ENCODE measurements at places on chromosomes 7 and 10.

DNA sequence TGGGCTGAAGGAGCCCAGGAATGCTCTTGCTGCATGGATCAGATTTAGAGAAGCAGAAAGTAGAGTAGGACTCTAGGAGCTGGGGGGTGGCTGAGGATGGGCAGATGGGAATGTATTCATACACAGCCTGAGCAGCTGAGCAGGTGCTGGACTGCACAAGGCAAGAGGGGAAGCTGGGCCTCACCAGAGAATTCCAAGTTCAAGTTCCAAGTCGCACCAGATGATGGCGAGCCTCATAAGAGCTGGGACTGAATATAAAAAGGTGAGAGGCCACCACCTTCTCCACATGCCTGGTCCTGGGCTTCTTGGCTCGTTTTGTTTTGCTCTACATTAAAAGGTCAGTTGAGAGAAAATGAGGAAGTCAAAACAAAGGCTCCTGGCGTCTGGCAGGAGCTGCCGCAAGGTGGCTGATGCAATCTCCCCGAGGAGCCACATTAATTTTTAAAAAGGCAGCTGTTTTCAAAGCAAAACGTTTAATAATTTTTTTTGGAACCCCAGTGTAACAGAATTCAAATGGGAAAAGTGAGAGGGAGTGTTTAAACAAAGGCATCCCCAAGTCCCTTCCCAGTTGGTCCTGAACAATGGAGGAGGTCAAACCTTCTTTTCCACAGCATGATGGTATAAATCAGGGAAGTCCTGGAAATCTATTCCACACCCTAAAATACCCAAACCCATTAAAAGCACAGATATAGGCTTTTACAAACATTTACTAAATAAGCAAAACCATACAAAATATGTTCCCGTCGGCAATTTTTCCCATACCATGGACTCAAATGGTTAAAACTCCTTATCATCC, 9.5 kb downstream of the CYREN start:
- no peaks in the 10 kb centered on the region for H3K27me3 ChIP-seq
- H3K4me3 ChIP-seq, result no peak overlapping the region
- H3K36me3 ChIP-seq, result peaks cover 25% of the 10 kb centered on the region

- no peaks in the 10 kb centered on the region for H3K36me3 ChIP-seq
- H3K4me3 ChIP-seq, result no peak overlapping the region
- H3K27me3 ChIP-seq, result no peaks in the 10 kb centered on the region
- DNase-seq, result no peak
- no peak overlapping the region for H3K27ac ChIP-seq
These were observed 1.9 kb upstream of the TAS2R39 start for GRCh38 chr7:143181349-143181748.

DNA sequence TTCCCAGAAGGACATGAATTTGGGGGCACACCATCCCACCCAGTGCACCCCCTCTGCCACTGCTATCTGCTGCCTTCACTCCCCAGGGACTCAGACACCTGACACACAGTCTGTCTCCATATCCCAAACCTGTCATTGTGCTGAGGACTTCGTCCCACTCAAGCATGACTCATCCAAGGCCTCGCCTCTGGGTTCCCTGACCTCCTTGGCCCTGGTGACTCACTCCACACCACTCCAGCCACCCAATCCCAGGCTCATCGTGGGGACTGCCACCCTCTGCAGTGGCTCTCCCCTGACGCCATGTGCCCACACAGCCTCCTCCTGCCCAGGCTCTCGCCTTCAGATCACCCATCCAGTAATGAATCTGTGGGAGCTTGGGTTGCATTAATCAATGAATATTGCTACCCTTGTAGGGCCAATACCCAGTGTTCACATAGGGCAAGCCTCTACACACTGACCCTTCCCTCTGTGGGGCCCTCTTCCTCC, 6.6 kb upstream of the INSIG1 start:
- no peaks in the 10 kb centered on the region for H3K27me3 ChIP-seq
- no peaks in the 10 kb centered on the region for H3K36me3 ChIP-seq
- DNase-seq, result no peak
- no peak overlapping the region for H3K4me3 ChIP-seq
- no peak overlapping the region for H3K27ac ChIP-seq

- H3K4me1 ChIP-seq, result no peaks in the 10 kb centered on the region
- H3K27ac ChIP-seq, result no peak overlapping the region
- H3K27me3 ChIP-seq, result no peaks in the 10 kb centered on the region
- no peak for DNase-seq
These were observed 49.5 kb upstream of the CAPZA2 start for GRCh38 chr7:116812860-116813259.

DNA sequence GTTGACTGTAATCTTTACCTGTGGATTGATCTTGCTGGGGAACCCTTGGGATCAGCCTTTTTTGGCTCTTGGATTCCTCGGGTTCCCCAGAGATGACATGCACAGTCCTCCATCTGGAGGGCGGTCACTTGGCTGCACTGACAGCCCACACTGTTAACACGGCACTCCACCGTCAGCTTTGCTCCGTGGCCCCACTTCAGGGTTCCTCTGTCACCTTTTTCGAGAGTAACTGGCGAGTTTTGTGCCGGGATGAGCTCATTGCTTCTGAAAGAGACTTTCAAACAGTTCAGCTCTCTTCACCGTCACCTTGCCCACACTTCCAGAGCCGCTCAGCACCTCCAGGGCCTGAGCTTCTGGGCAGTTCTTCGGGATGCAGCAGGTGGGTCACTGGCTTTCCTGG, 42.4 kb downstream of the PROSER2 start:
- no peaks in the 10 kb centered on the region for H3K27me3 ChIP-seq
- H3K27ac ChIP-seq, result no peak overlapping the region
- no peaks in the 10 kb centered on the region for H3K36me3 ChIP-seq
- H3K4me1 ChIP-seq, result peaks cover 12% of the 10 kb centered on the region

DNA sequence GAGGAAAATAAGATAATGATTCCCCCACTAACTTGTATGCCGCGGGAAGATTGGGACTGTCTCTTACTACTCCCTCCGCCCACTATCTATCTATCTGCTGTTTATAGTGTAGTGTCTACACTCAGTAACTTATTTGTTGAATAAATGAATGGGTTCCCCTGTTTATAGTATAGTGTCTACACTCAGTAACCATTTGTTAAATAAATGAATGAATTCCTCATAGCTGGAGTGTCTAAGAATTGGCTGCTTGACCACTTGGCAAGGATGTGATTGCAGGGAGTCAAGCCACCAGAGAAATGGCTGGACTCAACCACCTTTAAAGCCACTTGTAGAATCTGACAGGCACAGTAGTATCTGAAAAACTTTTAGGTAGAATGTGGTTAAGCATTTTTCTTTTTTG, 147.1 kb downstream of the TRIL start:
- H3K36me3 ChIP-seq, result peaks cover 5% of the 10 kb centered on the region
- H3K27ac ChIP-seq, result no peak overlapping the region
- H3K4me3 ChIP-seq, result no peak overlapping the region
- DNase-seq, result no peak
- H3K4me1 ChIP-seq, result peaks cover 43% of the 10 kb centered on the region
- no peaks in the 10 kb centered on the region for H3K27me3 ChIP-seq

GRCh38 chr10:77526868-77527617, 110.6 kb downstream of the KCNMA1 start:
- H3K4me3 ChIP-seq, result no peak overlapping the region
- no peaks in the 10 kb centered on the region for H3K36me3 ChIP-seq
- no peak overlapping the region for H3K27ac ChIP-seq
- H3K27me3 ChIP-seq, result no peaks in the 10 kb centered on the region
- no peaks in the 10 kb centered on the region for H3K4me1 ChIP-seq
- DNase-seq, result no peak

GRCh38 chr7:133134810-133135209, 52.9 kb upstream of the CHCHD3 start:
- no peak overlapping the region for H3K27ac ChIP-seq
- no peak overlapping the region for H3K4me3 ChIP-seq
- no peaks in the 10 kb centered on the region for H3K4me1 ChIP-seq
- no peaks in the 10 kb centered on the region for H3K36me3 ChIP-seq
- H3K27me3 ChIP-seq, result no peaks in the 10 kb centered on the region
- no peak for DNase-seq

DNA sequence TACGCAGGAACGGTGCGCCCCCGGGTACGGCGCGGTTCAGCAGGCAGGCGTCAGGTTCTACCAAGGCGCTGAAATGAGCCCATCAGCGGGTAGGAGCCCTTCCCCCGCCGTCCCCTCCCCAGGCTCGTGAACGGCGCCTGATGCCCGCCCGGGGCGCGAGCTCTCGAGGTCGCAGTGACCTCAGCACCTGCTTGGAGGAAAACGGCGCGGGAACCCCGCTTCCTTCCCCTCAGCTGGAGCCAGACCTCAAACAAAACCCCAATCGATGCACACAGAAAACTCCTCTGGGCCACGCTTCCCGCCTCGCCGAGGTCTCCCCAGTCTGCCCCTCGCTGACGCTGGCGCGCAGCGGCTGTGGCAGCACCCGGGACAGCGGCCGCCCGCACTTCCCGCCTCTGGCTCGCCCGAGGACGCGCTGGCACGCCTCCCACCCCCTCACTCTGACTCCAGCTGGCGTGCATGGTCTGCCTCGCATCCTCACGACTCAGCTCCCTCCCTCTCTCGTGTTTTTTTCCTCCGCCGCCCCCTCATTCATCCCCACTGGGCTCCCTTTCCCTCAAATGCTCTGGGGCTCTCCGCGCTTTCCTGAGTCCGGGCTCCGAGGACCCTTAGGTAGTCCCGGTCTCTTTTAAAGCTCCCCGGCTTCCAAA, 514 bp upstream of the GAD2 start:
- no peak overlapping the region for H3K27ac ChIP-seq
- no peaks in the 10 kb centered on the region for H3K4me1 ChIP-seq
- no peaks in the 10 kb centered on the region for H3K36me3 ChIP-seq
- DNase-seq, result no peak
- peaks cover 33% of the 10 kb centered on the region for H3K27me3 ChIP-seq
- no peak overlapping the region for H3K4me3 ChIP-seq

DNA sequence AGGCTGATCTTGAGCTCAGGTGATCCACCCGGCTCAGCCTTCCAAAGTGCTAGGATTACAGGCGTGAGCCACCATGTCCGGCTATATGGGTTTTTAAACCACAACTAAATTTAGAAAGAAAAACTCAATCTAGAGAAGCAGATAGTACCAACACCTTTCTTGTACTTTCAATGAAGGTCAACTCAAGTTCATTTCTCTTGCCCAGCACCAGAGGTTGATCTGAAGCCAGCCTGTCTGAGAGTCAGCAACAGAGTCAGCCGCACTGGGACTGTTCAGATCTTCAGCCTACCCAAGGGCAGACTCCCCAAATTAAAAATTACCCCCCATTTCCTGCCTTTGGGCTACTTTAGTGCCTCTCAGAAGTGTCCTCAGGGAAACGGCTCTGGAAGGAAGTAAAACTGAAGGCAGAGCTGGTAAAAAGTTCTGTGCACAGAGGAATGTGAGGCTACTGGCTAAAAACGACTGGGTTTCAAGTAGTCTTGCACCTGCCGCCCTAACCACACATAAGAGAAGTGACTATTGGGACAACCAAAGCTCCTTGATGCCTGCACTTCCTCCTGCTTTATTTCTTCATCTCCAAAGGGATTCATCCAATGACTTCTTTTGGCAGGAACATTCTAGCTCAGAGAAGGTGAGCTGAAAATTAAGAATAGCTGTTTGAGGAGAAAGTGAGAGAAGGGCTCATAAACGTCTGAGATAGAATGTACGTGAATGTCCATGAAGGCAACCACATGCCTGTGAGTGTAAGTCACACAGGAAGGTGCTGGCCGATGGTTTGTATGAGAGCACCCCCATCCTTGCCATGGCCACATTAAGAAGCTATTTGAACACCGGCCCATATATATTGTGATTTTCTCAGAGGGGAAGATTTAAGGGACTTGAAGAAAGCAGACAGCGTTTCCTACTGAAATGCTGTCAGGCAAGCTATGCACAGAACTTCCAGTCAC, 142.4 kb upstream of the PRR15 start:
- H3K4me1 ChIP-seq, result 0 out of 2 replicates have a peak, but pooled peaks cover 3% of the 10 kb centered on the region
- H3K27ac ChIP-seq, result no peak overlapping the region
- no peak overlapping the region for H3K4me3 ChIP-seq
- no peaks in the 10 kb centered on the region for H3K27me3 ChIP-seq
- no peak for DNase-seq
- no peaks in the 10 kb centered on the region for H3K36me3 ChIP-seq

GRCh38 chr7:129298268-129298893, 73.6 kb downstream of the AHCYL2 start:
- H3K27ac ChIP-seq, result no peak overlapping the region
- no peak for DNase-seq
- no peaks in the 10 kb centered on the region for H3K4me1 ChIP-seq
- H3K36me3 ChIP-seq, result no peaks in the 10 kb centered on the region
- H3K27me3 ChIP-seq, result no peaks in the 10 kb centered on the region

GRCh38 chr10:85193796-85194195, 865.4 kb downstream of the CCSER2 start:
- no peaks in the 10 kb centered on the region for H3K27me3 ChIP-seq
- H3K36me3 ChIP-seq, result no peaks in the 10 kb centered on the region
- DNase-seq, result no peak
- no peak overlapping the region for H3K4me3 ChIP-seq

DNA sequence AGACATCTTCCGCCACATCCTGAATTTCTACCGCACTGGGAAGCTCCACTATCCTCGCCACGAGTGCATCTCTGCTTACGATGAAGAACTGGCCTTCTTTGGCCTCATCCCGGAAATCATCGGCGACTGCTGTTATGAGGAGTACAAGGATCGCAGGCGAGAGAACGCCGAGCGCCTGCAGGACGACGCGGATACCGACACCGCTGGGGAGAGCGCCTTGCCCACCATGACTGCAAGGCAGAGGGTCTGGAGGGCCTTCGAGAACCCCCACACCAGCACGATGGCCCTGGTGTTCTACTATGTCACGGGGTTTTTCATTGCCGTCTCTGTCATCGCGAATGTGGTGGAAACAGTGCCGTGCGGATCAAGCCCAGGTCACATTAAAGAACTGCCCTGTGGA, 1.9 kb downstream of the KCND2 start:
- no peak overlapping the region for H3K4me3 ChIP-seq
- H3K4me1 ChIP-seq, result no peaks in the 10 kb centered on the region
- no peak for DNase-seq

GRCh38 chr7:45649560-45650346, 75.6 kb downstream of the ADCY1 start:
- H3K36me3 ChIP-seq, result no peaks in the 10 kb centered on the region
- no peak for DNase-seq
- no peaks in the 10 kb centered on the region for H3K4me1 ChIP-seq
- no peak overlapping the region for H3K27ac ChIP-seq
- H3K27me3 ChIP-seq, result no peaks in the 10 kb centered on the region
- H3K4me3 ChIP-seq, result no peak overlapping the region

DNA sequence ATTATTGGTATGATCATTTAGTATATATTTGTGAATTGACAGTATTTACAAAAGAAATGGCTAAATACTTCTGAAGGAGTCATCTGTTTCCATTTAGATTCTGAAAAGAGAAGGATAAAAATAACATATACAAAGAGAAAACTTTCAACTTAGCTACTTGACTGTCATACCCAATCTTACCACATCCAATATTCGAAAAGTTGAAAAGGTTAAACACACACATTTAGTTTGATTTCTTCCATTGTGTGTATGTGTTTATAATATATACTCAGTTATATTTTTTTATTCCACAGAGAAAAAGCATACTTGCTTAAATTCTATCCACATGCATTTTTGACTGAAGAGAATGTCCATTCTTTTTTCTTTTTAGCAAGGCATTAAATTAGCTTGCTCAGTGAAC, 470.7 kb downstream of the TFEC start:
- no peak overlapping the region for H3K27ac ChIP-seq
- no peaks in the 10 kb centered on the region for H3K27me3 ChIP-seq
- H3K36me3 ChIP-seq, result no peaks in the 10 kb centered on the region
- no peak for DNase-seq
- H3K4me1 ChIP-seq, result no peaks in the 10 kb centered on the region
